ENCODE measurements at places on chromosomes 16 and 17.

GRCh38 chr17:8488901-8489300 is 53.2 kb downstream of the NDEL1 start:
- no peak for DNase-seq

- peak; percentile 5 for DNase-seq
Measured at GRCh38 chr17:71057448-71057847, 888.1 kb downstream of the KCNJ2 start.

DNA sequence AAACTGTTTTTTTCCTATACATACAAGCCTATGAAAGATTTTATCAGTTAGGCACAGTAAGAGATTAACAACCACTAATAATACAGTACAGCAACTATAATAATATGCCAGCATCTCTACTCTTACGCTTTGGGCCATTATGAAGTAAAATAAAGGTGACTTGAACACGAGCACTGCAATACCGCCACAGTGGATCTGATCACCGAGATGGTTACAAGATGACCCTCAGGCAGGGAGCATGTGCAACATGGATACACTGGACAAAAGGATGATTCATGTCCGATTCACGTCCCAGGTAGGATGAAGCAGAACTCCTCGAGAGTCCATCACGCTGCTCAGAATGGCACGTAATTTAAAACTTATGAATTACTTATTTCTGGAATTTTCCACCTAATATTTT is 10.5 kb downstream of the PELP1 start:
- no peak for DNase-seq

- DNase-seq: no peak
Measured at GRCh38 chr17:64171041-64171440, 41.1 kb upstream of the ERN1 start.

- DNase-seq: no peak
Measured at GRCh38 chr17:48333034-48333530, 96.9 kb downstream of the SKAP1 start.

DNA sequence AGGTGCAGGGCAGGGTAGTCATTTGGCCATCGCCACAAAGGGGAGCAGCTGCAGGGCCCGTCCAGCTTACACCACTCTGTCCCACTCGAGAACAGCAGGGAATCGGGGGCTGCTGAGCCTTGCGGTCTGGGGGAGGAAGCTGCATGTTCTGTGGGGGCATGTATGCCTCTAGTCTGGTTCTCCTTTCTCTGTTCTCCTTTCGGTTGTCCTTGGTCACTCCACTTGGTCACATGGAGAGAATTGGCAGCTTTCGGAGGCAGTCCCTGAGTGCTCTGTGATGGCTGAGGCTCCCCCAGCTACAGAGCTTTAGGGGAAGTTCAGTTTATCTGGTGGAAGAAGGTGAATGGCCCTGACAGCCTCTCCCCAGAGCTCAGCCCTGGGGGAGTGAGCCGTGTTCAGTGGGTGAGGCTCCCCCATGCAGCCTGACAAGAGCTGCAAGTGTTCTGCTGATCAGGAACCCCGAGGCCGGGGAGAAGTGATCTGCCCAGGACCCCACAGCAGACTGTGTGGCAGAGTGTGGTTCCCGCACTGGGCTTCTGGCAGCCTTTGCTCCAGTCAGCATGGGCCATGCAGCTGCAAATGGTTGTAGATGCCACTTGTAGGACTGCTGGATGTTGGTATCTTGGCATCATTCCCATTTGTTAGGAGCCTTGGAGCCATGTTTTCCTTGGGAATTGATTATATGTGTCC is 22.3 kb upstream of the SMPD3 start:
- DNase-seq: peak; percentile 90

GRCh38 chr17:28675980-28676379 is 14.0 kb downstream of the SUPT6H start:
- peak; percentile 27 for DNase-seq

DNA sequence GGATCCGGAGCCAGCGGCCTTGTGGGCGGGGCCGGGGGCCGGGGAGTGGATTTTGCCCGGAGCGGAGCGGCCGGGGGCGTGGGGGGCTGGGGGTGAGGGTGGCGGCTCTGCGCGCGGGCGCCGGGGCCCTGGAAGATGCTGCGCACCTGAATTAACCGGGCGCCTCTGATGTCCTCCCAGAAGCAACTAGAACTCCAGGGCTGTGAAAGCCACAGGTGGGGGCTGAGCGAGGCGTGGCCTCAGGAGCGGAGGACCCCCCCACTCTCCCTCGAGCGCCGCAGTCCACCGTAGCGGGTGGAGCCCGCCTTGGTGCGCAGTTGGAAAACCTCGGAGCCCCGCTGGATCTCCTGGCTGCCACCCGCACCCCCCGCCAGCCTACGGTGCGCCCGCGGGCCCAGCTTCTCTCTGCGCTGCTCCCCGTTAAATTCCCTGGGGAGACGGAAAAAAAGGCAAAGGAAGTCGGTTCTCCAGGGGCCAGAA is 549 bp downstream of the SLC26A11 start:
- no peak for DNase-seq

GRCh38 chr16:57749101-57749692 is 13.6 kb downstream of the KATNB1 start:
- no peak for DNase-seq

DNA sequence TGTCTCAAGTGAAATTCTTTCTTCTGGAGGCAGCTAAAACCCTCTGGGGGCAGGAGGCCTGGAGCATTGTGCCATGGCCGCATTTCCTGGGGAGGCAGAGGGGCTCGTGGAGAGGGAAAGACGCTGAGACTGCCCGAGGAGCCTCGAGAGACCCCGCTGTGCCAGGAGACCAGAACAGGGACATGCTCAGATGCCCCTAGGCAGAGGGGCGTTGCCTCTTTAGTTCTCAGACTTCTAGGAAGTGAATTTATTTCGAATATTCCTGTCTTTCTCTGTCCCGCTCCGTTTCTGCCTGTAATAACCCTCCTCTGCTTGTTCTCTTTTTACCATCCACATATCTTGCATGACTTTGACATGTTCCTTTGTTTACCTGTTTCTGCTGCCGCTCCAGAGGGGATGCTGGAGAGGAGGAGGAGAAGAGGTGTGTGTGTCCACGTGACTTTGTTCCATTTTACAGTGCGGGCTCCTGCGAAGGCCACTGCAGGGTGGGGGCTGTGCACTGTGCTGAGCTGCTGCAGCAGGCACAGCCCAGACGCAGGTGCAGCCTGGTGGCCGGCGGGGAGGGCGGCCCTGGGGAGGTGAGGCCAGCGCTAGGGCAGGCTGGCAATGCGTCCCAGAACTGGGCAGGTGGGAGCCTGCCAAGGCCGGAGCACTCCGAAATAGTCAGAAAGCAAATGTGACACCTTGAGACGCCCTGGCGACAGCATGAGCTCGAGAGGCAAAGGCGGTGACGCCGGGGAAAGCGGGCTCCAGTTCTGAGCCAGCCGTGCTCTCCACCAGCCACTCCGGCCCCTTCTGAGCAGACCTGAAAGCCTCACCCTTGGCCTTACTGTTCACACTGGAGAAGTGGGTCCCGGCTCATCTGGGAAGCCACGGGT is 29.9 kb downstream of the CIBAR2 start:
- DNase-seq: no peak

DNA sequence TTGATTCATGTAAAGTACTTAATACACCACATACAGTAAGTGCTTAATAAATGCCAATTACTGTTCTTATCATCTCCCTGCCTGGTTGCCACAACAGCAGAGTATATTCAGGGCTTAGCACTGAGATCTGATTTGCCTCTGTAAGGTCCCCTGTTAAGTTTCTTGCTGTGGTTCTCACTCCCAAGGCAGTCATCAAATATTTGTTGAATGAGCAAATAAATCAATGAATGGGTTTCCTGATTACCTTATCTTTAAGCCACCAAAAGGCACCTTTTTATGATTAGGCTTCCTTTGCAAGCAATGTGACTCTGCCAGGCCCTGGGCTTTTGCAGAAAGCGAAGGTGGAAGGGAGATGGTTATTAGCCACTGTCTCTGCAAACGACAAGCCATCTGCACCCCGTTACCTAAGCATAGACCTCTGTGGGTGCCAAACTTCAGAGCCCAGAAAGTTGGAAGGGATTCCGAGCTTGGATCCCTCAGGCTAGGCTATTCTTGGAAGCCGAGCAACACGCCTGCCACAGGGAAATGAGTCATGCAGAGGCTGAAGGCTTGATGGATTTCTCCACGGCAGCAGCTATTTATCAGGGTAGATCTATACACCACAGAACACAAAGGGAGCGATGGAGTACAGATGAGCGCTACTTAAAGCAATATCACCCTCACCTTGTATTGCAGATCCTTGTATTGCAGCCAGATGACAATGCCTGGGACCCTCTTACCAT is 102.0 kb downstream of the GRIN2A start:
- peak; percentile 2 for DNase-seq

GRCh38 chr17:40058186-40058784 is 4.1 kb upstream of the MED24 start:
- no peak for DNase-seq

DNA sequence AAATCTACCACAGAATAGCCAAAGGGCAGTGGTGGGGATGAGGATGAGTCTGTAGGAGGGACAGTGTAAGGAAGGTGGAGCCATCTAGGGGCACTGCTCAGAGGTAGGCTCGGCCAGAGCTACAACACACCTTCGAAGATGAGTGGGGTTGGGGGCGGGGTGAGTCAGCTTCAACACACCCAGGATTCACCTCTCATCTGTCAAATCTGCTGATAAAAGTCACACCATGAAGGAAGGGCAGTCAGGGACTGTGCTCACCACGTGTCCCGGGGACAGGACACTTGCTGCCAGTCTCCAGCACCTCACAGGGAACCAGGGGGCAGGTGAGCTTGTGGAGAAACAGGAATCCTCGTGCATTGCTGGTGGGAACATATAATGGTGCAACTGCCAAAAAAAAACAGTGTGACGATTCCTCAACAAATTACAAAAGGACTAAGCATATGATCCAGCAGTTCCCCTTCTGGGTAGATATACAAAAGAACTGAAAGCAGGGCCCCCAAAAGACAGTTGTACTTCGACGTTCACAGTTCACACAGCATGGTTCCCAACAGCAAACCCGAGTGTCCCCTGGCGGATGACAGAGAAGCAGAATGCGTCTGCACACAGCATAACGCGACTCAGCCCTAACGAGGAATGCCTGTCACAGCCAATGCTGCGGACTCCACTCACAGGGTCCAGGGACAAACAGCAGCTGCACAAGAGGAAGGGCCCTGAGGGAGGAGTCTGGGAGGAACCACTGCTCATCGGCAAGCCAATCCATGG is 133.1 kb downstream of the ANKRD11 start:
- DNase-seq: peak; percentile 76

DNA sequence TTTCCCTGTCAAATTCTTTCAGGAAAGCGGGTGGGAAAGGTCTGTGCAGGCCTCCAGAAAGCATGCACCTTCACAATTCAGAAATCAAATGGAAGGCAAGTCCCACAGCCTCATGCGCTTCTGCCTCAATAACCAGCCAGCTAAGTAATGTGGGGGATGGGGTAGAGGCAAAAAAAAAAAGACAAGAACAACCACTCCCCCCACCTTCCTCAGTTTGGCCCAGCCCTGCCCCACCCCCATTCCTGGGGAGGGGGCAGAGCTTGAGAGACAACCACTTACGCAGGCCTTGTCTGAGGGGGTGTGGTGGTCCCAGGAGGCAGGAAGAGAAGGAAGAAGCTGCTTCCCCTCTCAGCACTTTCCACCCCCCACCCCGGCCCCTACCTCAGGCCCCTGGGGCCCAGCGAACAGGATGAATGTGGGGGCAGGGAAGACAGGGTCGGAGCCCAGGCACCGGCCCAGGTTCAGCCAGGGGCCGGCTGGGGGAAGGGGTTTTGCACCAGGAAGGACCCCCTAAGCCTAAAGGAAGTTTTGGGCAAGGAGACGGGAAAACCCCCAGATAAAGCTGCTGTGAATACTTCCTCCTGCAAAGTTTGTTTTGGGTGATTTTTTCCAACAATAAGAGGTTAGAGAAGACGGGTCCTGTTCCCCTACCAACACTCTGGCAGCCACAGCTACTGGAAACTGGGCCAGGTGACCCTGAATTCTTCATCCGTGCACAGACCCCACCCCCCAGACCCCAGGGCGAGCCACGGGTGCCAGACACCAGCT is 1.2 kb downstream of the JUP start:
- DNase-seq: peak; percentile 80

GRCh38 chr17:6355196-6355595 is 79.7 kb downstream of the AIPL1 start:
- no peak for DNase-seq

DNA sequence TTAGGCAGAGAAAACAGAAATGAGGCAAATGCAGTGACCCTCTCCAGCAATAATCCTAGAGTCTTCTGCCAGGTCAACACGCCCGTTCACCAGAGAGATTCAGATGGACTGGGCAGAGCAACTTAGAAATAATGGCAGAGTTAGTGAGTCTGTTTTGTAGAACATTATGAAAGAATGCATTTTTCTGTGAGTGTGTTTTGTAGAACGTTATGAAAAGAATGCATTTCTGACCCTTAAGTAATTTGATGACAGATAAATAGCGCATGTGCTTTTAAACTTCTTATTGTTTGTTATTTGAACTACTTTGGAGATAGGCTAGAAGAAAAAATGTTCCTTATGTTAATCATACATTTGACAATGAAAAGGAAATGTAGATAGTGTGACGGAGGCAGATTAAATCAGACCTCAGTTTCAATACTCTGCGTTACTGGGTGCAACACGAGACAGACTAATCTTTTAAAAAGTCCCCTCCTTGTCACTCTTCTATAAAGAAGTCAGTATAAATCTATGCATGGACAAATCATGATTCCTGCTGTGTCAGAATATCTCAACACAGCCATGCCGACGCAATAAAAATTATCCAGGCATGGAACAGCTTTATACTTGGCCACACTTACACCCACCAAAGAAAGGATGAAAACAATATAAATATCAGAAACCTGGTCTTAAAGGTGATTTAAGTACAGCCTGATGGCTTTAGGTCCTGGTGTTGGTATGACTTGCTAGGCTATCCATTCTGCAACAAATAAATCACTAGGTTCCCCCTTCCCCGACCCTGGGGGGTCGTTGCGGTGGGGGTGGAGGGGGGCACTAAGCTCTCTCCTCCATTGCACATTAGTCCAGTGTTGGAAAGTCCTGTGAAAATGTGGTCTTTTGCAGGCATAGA is 47.8 kb downstream of the MARCHF10 start:
- no peak for DNase-seq

DNA sequence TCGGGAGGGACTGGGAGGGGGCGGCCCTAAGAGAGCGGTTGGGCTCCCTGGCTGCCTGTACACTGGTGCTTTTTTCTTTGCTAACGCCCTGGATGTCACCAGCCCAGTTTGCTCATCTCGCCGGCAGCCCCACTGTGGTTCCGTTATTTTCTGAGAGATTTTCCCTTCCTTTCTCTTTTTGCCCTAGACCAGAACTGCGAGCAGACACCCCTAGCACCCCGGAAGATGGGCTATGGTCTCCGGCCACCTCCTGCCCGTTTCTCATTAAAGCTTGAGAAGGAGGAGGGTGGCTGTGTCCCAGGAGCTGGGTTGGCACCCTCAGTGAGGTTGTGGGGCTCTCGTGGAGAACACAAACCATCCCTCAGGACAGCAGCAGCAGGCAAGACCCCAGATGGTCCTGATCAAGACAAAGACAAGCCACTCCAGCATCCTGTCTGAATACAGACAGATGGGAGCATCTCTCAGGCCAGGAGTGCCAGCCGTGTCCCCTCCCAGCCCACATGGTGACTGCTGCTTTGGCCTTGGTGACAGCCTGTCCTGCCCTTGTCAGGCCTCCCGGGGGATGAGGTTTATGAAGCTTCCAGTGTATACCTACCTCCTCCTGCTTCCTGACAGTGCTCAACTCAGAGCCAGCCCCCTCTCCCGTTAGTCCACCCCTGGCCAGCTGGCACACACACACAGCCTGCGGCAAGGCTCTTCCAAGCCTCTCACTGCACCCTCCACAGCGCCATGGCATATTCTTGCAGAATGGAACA is 77.2 kb downstream of the KCNJ12 start:
- no peak for DNase-seq

GRCh38 chr17:22704674-22705073 is 1012.4 kb downstream of the KCNJ18 start:
- DNase-seq: no peak
